ENCODE measurements at places on chromosomes 4 and X.

DNA sequence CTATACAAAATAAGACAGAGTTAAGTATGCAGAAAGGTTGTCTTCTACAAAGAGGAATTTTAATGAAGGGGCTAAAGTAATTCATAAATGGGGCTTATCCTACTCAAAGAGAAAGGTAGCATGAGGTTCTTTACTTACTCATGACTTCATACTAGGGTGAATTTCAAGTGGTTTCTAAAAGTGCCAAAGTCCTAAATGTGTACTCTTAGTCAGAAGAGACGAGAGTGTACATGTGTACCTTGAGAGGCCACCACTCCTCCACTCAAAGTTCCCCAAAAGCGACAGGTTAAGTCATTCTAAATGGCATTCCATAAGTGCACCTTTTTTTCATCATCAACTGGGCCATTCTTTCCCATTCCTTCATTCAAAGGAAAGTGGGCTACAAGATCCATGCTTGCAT lies 21.9 kb downstream of the EDA2R start:
- no peak for DNase-seq

- no peak for DNase-seq
Measured at GRCh38 chr4:106194801-106195200, 121.2 kb downstream of the TBCK start.

DNA sequence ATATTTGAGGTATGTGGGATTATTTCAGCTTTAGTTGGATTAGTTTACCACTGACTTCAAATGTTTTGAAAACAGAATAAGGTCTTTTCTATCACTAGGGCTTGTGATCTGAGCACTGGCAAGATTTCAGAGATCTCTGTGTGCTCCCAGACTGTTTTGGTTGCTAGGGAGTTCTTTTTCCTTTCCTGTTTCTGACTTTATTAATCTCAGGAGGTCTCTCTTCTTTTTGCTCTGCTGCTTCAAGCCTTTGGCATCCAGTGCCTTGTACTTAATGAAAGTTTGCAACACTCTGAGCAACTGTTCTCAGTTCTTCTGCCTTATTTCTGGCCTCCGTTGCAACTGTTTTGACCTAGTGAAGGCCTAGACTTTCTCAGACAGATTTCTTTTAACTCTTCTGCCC lies 32.1 kb upstream of the PAQR3 start:
- no peak for DNase-seq

- DNase-seq: no peak
Measured at GRCh38 chr4:2634014-2634413, 97.6 kb downstream of the FAM193A start.

DNA sequence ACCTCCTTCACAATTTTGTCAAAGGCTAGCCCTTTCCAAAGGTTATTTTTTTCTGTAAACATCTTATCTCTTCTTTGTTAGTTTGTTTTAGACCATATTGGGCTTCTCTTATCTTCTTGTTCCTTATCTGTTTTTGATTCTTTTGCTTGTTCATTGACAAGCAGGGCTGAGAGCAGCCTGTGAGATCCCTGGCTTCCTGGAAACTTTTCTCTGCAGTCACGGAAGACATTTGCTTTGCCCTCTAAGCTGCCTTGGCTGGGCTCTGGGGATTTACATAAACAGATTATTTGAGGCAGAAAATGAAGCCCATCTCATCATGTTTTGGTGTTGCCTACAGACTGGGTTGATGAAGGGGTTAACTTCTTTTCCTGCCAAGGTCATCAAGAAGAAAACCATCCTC lies 157.4 kb upstream of the AMOT start:
- no peak for DNase-seq

GRCh38 chr4:164412246-164412645 lies 341.7 kb upstream of the SMIM31 start:
- no peak for DNase-seq
